ENCODE measurements at places on chromosomes 4 and X.

DNA sequence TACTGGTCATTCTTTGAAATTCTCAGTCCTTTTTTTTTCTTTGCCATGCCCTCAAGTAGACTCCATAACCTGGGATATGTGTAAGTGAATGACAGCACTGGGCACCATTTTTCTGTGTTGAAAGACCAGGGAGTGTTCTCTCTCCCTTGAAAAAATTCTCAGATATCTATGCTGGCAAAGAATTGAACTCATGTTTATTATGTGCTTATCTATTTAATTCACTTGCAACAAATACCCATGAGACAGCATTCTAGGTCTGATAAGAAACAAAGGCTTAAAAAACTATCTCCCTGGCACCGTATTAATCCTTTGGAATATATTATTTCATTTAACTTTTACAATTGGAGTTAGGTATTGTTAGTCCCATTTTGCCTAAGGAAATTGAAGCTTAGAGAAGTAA is 36.7 kb downstream of the LARP7 start:
- DNase-seq: no peak

GRCh38 chrX:13248867-13249486 is 70.9 kb downstream of the ATXN3L start:
- DNase-seq: no peak

DNA sequence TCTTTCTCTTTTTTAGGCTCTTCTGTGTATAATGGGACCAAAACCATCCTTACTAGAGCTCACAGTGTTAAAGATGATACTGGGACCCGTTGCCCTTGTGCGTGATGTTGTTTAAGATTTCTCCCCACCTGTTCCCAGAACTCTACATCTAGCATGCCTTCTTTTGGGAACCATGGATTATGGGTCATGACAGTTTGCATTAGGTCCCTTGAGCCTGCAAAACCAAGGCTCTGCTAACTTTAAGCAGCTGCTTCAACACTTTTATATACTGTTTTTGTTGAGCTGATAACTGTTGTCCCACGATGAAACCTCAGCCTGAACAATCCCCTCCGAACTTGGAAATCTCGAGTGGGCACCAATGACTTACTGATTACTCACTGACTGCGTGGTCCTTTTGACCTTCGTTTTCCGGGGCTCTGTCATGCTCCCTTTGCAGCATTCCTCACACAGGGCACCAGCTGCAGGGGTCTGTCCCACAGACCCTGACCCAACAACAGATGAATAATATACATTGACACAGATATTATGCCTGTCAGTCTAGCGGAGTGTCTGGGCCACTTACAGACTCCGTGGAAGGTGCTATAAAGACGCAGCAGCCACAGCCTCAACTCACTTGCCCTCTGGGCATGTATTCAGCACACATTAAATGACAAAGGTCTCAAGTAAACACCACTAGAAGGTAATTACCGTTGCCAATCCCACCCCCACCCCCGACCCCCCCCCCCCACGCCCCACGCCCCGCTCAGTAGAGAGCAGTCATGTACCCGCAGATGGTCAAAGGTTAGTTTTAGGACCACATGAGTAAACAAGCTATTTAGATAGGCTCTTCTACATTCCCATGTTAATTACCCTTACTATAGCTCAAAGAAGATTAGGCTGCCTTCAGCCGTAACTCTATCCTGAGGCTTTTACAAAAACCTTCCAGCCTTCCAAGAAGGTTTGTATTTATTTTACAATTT is 162.0 kb upstream of the WDFY3 start:
- no peak for DNase-seq

DNA sequence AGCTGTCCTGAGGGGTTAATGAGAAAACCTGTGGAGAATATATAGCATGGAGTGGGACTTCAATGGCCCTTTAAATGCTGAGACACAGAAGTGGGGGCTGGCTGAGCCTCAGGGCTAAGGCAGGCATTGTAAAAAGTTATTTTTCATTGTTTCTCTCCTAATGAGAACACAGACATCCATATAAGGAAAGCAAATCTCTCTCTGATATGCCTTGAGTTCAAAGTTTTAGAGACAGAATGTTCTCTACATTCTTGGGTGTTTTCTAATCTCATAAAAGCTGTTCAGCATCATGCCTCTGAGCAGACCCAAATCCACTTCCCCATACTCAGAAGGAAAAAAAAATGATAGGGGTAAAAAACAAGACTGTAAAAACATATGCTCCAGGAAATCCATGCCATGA is 16.8 kb upstream of the RAB40A start:
- DNase-seq: no peak

- DNase-seq: no peak
Measured at GRCh38 chr4:76803522-76803921, 94.4 kb downstream of the SOWAHB start.

Measured in stimulated activated CD4-positive, alpha-beta T cell treated with anti-CD3 and anti-CD28 coated beads, Interleukin-1b, Interleukin-23, amount 100 ng/mL, for 4 hours (primary cell).